ENCODE measurements at places on chromosomes 4 and X.

- DNase-seq = peak; percentile 49
Measured at GRCh38 chrX:51641421-51642021, 22.8 kb upstream of the CENPVL3 start.

GRCh38 chr4:176676901-176677300 lies 115.8 kb downstream of the VEGFC start:
- DNase-seq = no peak

DNA sequence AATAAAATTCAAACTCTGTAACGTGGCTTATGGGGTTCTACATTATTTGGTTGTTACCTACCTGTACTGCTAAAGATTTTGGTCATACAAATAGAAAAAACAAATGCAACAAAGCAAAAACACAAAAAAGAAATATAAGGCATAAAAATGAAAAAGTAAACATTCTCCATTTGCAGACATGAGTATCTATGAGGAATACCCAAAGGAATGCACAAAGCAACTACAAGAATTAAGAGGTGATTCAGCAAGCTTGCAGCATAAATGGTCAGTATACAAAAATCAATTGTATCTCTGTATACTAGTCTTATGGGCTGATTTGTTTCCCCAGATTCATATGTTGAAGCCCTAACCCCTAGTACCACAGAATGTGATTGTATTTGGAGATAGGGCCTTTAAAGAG lies 3.6 kb upstream of the PDE5A start:
- DNase-seq = peak; percentile 71

DNA sequence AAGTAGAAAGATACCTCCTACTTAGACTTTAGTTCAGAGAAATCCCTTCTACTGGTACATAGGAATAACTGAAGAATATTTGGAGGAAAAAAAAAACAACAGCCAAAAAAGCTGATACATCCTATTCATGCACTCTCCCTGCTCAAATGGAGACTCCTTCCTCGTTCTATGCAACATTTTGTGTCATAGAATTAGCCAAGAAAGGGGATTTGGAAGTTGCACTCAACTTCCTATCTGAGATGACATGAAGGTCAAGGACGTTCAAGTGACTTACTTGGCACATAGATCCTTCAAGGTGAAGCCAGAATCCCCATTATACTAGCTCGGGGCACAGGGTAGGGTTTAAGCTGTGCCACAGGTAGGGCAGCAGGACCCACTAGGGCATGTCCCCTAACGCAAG lies 56.2 kb upstream of the S100G start:
- DNase-seq = no peak

- DNase-seq = no peak
Measured at GRCh38 chr4:140672416-140672815, 83.8 kb downstream of the TBC1D9 start.

- no peak for DNase-seq
Measured at GRCh38 chr4:6581566-6582121, 6.7 kb downstream of the MAN2B2 start.

GRCh38 chr4:94390804-94391410 lies 48.3 kb upstream of the HPGDS start:
- peak; percentile 29 for DNase-seq

DNA sequence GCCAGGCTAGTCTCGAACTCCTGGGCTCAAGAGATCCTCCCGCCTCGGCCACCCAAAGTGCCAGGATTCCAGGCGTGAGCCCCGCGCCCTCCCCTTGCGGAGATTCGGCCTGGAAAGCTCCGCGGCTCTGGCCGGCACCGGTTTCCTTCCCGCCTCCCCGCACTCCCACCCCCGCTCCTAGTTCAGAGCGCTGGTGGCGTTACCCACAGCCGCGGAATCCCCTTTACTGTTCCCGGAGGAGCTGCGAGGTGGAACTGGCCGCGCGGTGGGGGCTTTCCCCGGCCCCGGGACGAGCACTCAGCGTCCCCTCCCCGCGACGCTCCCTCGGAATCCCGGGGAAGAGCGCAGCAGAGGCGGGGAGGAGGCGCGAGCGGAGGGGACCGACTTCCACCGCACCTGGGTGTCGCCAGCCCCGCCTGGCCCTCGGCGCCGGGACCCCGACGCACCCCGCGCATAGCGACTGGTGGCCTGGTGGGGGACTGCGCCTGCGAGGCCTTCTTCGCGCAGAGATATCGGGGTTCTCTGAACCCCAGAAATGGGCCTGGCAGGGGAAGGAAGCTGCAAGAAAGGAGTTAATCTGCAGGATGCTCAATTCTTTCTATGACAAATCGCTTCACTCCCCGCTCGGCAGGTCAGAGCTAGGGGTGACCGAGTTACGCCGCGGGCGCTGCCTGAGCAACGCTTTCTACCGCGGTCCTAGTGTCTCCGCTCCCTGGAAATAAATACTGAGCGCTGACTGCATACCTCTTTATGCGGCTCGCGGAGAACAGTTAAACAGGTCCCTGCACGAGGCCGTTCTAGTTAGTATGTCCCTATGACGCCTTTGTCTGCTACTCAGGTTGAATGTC lies 14.6 kb upstream of the SLC25A4 start:
- DNase-seq = no peak

DNA sequence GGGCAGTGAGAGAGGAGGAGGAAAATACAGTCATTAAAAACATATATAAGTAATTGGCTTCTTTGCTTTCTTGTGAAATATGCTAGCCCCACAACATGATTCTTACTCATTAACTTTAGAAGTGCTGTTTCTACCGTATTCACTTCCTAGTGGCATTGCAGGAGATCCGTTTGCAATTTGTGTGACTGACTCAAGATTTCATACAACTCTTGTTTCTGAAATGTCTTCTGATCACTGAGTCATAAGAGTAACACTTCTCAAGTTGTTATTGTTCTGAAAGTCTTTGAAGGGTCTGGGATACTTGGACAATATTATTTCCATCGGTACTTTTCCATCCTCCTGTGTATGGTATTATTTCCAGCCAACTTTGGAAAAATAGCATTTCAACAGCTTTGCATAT lies 310.8 kb downstream of the PACRGL start:
- no peak for DNase-seq

GRCh38 chr4:69878250-69878649 lies 18.3 kb upstream of the SULT1E1 start:
- DNase-seq = no peak

DNA sequence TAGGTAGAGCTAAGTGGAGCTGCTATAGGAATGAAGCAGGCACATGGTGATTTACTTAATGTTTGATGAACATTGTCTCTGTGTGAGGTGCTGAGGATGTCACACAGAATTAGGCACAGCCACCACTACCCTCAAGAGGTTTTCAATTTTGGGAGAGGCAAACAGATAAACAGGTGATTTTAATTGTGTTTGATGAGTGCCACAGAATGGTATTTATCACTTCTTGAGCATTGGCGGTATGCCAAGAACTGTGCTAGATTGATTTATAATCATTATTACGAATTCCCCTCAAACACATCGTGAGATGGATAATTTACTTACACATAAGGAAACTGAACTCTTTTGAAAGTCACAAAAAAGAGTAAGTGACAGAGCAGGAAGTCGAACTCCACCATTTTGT lies 74.8 kb downstream of the FREM3 start:
- no peak for DNase-seq

DNA sequence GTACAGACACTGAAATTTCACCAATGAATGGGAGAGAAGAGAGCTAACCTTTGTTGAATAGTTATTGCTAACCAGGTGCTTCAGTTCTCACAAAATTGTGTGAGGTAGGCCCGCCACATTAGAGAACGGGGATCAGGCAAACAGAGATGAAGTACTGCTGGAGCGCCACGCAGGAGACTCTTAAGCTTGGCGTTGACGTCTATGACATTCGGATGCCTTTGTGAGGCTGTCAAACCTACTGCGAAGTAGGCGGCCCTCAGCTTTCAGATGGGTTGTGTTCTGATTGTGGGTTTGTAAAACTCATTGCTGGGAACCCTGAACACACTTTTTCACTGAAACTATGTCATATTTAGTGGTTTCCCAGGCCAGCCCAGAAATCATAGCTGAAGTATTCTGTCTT lies 173.6 kb downstream of the CBR4 start:
- no peak for DNase-seq

All from fibroblast of skin of back (primary cell).